ENCODE measurements at places on chromosomes 5 and 9.

DNA sequence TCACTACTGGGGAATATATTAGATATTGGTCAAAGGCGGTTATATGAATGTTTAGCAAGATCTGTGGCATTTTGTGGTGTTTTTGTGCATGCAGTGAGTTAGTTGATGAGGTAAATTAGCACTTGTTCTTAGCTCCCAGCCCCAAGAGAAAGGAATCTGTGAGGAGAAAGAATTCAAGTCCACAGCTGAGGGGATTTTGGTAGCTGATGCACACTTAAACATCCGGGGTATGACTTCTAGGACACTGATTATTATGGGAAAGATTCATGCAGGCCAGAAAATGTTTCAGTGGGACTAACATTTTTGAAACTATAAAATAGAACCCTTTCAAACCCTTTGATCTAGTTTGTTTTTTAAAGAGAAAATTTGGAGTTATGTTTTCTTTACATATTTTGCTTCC lies 118.2 kb upstream of the RPS23 start:
- DNase-seq, result no peak
- H3K4me1 ChIP-seq, result no peaks in the 10 kb centered on the region

DNA sequence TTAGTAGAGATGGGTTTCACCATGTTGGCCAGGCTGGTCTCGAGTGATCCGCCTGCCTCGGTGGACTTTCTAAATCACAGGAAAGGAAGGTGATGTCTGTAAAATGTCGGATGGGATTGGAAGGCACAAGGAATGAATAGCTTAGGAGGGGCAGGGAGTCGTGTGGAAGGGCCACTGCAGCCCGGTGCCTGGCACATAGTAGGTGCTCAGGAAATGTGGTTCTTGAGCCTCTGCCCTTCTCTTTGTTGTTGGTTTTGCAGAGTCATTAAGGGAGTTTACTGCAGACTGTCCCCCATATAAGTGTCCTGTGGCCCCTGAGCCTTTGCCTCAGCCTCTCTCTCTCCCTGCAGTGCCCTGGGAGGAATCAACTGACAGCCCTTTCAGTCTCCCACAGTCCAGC lies 11.8 kb downstream of the NEK6 start:
- H3K4me1 ChIP-seq, result peaks cover 86% of the 10 kb centered on the region
- H3K36me3 ChIP-seq, result no peaks in the 10 kb centered on the region
- peak overlapping the region; percentile 11 for H3K27ac ChIP-seq
- H3K4me3 ChIP-seq, result no peak overlapping the region
- H3K27me3 ChIP-seq, result peaks cover 2% of the 10 kb centered on the region

GRCh38 chr9:18743971-18744370 lies 270.0 kb downstream of the ADAMTSL1 start:
- H3K27ac ChIP-seq, result no peak overlapping the region
- no peaks in the 10 kb centered on the region for H3K4me1 ChIP-seq
- no peaks in the 10 kb centered on the region for H3K36me3 ChIP-seq
- DNase-seq, result no peak
- peaks cover 2% of the 10 kb centered on the region for H3K27me3 ChIP-seq

GRCh38 chr9:9904041-9904440 lies 708.8 kb downstream of the PTPRD start:
- DNase-seq, result no peak
- no peaks in the 10 kb centered on the region for H3K36me3 ChIP-seq
- H3K4me1 ChIP-seq, result no peaks in the 10 kb centered on the region
- no peaks in the 10 kb centered on the region for H3K27me3 ChIP-seq

GRCh38 chr9:125444956-125445506 lies 183.4 kb downstream of the GAPVD1 start:
- H3K36me3 ChIP-seq, result no peaks in the 10 kb centered on the region
- no peak for DNase-seq
- H3K27ac ChIP-seq, result no peak overlapping the region

DNA sequence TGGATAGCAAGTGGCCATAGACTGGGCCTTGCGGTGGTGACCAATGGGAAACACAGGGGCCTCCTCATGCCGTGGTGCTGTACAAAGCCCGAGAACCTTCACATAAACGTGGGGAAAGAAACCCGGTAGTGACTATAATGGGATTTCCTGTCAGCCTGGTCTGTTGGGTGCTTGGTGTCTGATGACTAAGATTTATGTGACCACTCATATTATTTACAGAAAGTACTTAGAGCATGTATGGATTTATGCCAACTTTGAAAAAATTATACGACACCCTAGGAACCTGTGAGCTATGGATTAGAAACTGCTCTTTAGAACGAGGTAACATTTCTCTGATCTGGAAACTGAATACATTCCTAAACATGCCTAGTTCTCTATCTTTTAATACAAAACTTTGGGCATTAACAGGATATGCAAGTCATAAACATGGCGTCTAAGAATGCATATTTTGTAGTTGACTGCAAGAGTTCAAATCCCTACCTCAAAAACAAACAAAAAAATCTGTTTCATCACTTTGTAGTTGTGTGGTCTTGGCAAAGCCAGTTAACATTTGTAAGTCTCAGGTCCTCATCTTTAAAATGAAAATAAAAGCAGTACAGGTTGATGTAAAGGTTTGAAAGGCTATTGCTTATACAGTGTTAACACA lies 85.4 kb downstream of the TMEM167A start:
- no peak overlapping the region for H3K27ac ChIP-seq
- H3K27me3 ChIP-seq, result no peaks in the 10 kb centered on the region
- no peak for DNase-seq
- H3K4me1 ChIP-seq, result no peaks in the 10 kb centered on the region

GRCh38 chr9:136829981-136830885 lies 12.0 kb upstream of the AJM1 start:
- H3K27me3 ChIP-seq, result no peaks in the 10 kb centered on the region
- no peaks in the 10 kb centered on the region for H3K36me3 ChIP-seq
- H3K4me1 ChIP-seq, result no peaks in the 10 kb centered on the region
- H3K4me3 ChIP-seq, result no peak overlapping the region
- no peak for DNase-seq

GRCh38 chr9:136496181-136496580 lies 13.3 kb upstream of the SEC16A start:
- H3K4me1 ChIP-seq, result no peaks in the 10 kb centered on the region
- H3K27me3 ChIP-seq, result no peaks in the 10 kb centered on the region
- H3K36me3 ChIP-seq, result no peaks in the 10 kb centered on the region
- H3K27ac ChIP-seq, result no peak overlapping the region

GRCh38 chr5:180718810-180719453 lies 20.9 kb downstream of the OR2Y1 start:
- H3K27me3 ChIP-seq, result no peaks in the 10 kb centered on the region
- no peak overlapping the region for H3K4me3 ChIP-seq
- no peaks in the 10 kb centered on the region for H3K36me3 ChIP-seq
- peak overlapping the region; percentile 79 for H3K27ac ChIP-seq
- peak; percentile 33 for DNase-seq

DNA sequence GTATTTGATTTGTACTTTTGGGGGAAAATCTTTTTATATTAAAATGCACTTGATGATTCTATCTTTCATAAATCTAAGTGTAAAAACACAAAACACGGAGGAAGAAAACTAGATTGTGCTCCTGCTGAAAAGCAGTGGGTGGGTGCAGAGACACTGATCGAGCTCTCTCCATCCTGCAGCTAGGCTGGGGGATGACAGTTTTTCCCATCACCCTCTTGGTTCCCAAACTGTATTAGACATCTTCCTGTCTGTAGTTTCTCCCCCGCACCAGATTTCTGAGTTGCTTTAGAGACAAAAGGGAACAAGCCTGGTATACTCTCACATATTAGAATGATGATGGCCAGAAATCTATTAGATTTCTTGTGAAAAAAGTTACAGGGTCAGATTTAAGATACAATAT lies 99.6 kb downstream of the FAM114A2 start:
- no peaks in the 10 kb centered on the region for H3K27me3 ChIP-seq
- H3K27ac ChIP-seq, result no peak overlapping the region
- DNase-seq, result no peak
- H3K36me3 ChIP-seq, result peaks cover 22% of the 10 kb centered on the region
- no peak overlapping the region for H3K4me3 ChIP-seq
- H3K4me1 ChIP-seq, result no peaks in the 10 kb centered on the region

GRCh38 chr5:76277736-76278135 lies 125.3 kb upstream of the IQGAP2 start:
- H3K4me1 ChIP-seq, result no peaks in the 10 kb centered on the region
- no peak for DNase-seq
- no peaks in the 10 kb centered on the region for H3K27me3 ChIP-seq
- no peak overlapping the region for H3K4me3 ChIP-seq
- H3K27ac ChIP-seq, result no peak overlapping the region
- H3K36me3 ChIP-seq, result no peaks in the 10 kb centered on the region

DNA sequence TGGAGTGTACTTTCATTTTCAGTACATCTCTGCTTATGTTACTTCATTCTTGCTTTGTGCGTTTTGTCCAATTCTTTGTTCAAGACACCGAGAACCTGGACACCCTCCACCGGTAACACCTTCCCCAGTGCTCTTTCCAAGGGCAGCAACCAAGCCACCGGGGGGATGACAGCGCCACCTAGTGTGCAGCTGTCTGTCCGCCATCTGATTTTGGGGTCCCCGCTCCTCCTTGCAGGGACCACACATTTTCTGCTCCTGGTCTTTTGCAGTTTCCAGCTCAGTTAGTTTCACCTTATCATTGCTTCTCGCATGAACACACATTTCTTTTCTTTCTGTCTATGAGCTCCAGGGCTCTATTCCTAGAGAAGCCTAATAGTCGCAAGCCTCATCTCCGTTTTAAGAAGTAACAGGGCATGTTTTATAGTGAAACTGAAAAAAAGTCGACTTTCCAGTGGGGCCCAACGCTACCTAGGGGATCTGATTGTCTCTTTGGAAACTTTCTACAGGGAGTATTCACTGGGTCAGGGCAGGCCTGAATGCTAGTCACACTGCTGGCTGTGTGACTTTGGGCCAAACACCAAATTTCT lies 152.1 kb downstream of the FSTL4 start:
- no peak overlapping the region for H3K4me3 ChIP-seq
- no peak for DNase-seq
- H3K27me3 ChIP-seq, result peaks cover 3% of the 10 kb centered on the region
- H3K36me3 ChIP-seq, result no peaks in the 10 kb centered on the region
- H3K27ac ChIP-seq, result no peak overlapping the region
- H3K4me1 ChIP-seq, result no peaks in the 10 kb centered on the region

DNA sequence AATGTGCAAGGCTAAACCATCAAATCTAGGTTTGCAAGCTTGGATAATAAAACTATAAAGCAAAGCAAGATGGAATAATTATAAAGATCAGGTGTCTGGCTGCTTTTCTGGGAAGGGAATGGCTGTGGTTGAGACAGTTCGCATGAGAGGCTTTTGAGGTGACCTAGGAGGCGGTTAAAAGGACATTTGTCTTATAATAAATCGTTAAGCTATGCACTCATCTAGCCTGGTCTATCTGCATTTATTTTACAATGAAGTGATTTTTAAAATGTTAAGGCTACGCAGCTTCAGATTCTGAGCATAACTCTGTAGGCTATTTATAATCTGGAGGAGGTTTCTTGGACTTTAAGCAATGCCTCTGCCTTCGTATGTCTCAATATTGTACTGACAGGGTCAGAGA lies 29.4 kb upstream of the MAN2A1 start:
- no peak overlapping the region for H3K4me3 ChIP-seq
- H3K27ac ChIP-seq, result no peak overlapping the region
- no peaks in the 10 kb centered on the region for H3K36me3 ChIP-seq
- no peak for DNase-seq

DNA sequence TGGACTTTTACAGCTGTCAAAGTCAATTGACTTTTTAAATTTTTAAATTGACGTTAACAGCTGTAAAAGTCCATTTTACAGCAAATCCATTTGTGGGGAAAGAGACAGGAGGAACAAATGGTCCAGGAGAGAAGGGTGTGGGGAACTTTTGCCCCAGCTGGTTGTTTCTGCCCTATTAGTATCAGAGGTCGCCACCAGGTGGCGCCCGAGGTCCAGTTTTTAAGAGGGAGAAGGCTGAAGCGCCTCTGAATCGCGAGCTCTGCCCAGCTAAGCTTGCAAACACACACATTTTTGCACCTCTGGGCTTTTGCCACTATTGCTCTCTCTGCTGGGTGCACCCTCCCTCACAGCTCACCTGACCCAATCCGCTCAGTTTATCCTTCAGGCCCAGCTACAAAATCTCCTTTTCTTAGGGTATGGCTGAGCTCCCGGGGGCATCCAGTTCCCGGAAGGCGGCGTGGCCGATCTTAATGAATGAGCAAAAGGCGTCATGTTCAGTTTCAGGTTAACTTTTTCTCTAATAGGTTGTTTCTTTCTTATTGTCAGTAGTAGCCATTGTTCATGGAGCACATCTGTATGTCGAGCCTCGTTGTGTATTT lies 6.3 kb upstream of the TTLL11 start:
- H3K36me3 ChIP-seq, result no peaks in the 10 kb centered on the region
- DNase-seq, result peak; percentile 75
- H3K4me1 ChIP-seq, result peaks cover 22% of the 10 kb centered on the region
- no peak overlapping the region for H3K27ac ChIP-seq

- H3K27me3 ChIP-seq, result no peaks in the 10 kb centered on the region
- no peak overlapping the region for H3K27ac ChIP-seq
- no peak overlapping the region for H3K4me3 ChIP-seq
- no peak for DNase-seq
- peaks cover 2% of the 10 kb centered on the region for H3K4me1 ChIP-seq
Measured at GRCh38 chr9:110066929-110067716, 140.8 kb downstream of the C9orf152 start.

DNA sequence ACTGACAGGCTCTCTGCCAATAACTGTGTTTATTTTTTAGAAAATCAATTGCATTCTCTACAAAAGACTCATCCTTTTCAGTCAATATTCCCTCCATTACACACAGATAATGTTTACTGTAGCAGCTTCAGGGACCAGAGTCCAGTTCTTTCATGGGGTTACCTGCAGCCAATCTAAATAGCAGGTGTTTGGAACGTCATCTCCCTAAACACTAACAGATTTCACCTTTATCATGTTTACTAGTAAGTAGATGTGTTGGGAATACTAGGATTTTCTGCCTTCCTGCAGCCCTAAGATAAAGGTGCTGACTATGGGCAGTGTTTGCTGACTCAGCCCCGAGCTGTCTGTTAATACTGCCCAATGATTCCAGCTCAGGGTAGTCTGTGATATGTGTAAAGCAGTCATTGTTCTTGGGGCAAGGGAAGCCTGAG lies 447.0 kb downstream of the KIF4B start:
- no peaks in the 10 kb centered on the region for H3K36me3 ChIP-seq
- no peak overlapping the region for H3K27ac ChIP-seq
- H3K27me3 ChIP-seq, result peaks cover 5% of the 10 kb centered on the region
- no peak for DNase-seq
- H3K4me3 ChIP-seq, result no peak overlapping the region

- H3K4me1 ChIP-seq, result no peaks in the 10 kb centered on the region
- no peak overlapping the region for H3K27ac ChIP-seq
- H3K4me3 ChIP-seq, result no peak overlapping the region
- no peak for DNase-seq
Measured at GRCh38 chr5:170960567-170960966, 98.7 kb downstream of the RANBP17 start.

GRCh38 chr5:67453111-67453905 lies 256.7 kb upstream of the CD180 start:
- DNase-seq, result no peak
- H3K4me3 ChIP-seq, result no peak overlapping the region
- H3K27ac ChIP-seq, result no peak overlapping the region
- H3K36me3 ChIP-seq, result no peaks in the 10 kb centered on the region

- peak; percentile 10 for DNase-seq
- peaks cover 14% of the 10 kb centered on the region for H3K4me1 ChIP-seq
- H3K27me3 ChIP-seq, result peaks cover 10% of the 10 kb centered on the region
- H3K4me3 ChIP-seq, result no peak overlapping the region
- H3K36me3 ChIP-seq, result no peaks in the 10 kb centered on the region
Measured at GRCh38 chr5:175696139-175696854, 38.4 kb downstream of the HRH2 start.

Data from immature natural killer cell (primary cell).